Stomach (tissue), 19 donors: ENCODE measurements at places on chromosomes 6 and 20. TPM values are rescaled to one million over a fixed set of nuclear protein-coding genes. Genes with fewer than 3 reads are reported as not detected.

GRCh38 chr6:110537208-110538123, 61.1 kb upstream of the SLC22A16 start:
- peaks cover 22% of the 10 kb centered on the region for H3K4me1 ChIP-seq
- DNase-seq = peak; percentile 50
- no peaks in the 10 kb centered on the region for H3K36me3 ChIP-seq

DNA sequence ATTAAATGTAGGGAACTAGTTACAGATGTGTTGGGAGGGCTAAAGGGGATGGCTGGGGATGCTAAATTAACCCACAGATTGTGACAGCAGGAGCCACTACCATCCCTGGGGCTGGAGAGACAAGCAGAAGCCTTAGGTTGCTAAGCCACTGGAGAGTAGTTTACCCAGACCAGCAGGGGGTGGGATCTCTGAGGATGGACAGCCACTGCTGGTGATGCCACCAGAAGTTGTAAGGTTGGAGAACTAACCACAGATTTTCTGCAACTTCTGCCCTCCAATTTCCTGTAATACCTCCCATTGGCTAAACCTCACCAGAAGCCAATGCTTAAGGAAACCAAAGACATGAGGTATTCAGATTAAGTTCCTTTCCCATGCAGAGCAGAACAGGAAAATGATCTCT, 139.6 kb upstream of the NOX3 start:
- DNase-seq = no peak
- no peaks in the 10 kb centered on the region for H3K27me3 ChIP-seq
- no peaks in the 10 kb centered on the region for H3K36me3 ChIP-seq
- no peaks in the 10 kb centered on the region for H3K4me1 ChIP-seq

DNA sequence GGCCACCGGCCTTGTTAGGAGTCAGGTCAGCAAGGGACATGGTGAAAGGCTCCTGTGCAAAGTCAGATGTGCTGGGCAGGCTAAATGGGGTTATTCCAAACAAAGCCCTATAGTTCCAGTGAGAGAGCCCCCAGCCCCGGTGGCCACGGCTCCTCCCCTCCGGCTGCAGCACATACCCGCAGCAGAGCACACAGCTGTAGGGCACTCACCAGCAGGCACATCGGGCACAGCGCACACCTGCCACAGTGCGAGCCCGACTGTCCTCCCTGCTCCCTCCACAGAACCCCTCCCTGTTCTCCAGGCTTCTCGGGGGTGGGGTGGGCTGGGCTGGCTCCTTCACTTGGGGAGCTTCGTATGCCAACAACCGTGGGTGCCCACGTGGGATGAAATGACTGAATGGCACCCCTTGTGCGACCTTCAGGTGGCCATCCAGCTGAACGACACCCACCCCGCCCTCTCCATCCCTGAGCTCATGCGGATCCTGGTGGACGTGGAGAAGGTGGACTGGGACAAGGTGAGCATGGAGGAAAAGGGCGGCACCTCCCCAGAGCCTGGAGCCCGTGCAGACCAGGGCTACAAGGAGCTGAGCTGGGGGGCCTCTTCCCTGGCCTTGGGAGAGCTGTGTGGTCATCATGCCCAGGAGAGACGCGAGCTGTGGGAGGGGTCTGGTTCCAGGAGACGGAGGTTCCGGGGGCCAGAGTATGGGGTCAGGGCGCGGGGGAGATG, 30.9 kb downstream of the PYGB start:
- H3K36me3 ChIP-seq = peaks cover 100% of the 10 kb centered on the region
- H3K4me3 ChIP-seq = no peak overlapping the region
- H3K4me1 ChIP-seq = no peaks in the 10 kb centered on the region
- H3K27me3 ChIP-seq = no peaks in the 10 kb centered on the region
- H3K27ac ChIP-seq = no peak overlapping the region

SIRPB1 gene
- polyA plus RNA-seq = 0.18 TPM

GRCh38 chr6:11938285-11938890, 73.7 kb upstream of the HIVEP1 start:
- no peak overlapping the region for H3K4me3 ChIP-seq
- peak; percentile 51 for DNase-seq
- H3K27me3 ChIP-seq = no peaks in the 10 kb centered on the region

DNA sequence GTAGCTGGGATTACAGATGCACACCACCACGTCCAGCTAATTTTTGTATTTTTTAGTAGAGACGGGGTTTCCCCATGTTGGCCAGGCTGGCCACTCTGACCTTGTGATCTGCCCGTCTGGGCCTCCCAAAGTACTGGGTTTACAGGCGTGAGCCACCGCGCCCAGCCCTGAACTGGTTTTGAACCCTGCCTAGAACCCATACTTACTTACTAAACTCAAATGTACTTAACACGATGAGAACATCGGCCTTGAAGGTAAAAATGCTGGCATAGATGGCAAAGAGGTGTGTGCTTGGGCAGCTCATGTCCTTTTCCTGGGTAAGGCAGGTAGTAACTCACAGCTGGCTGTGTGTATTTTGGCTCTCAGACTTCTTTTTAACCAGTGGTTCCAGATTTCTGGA, 3.2 kb upstream of the ARMC12 start:
- no peaks in the 10 kb centered on the region for H3K36me3 ChIP-seq
- no peak overlapping the region for H3K4me3 ChIP-seq
- peak; percentile 42 for DNase-seq
- H3K27ac ChIP-seq = peak overlapping the region; percentile 100
- H3K27me3 ChIP-seq = no peaks in the 10 kb centered on the region

EPB41L1 gene
- polyA plus RNA-seq = 36.0 TPM

GRCh38 chr20:57680934-57681914, 28.6 kb downstream of the PMEPA1 start:
- no peaks in the 10 kb centered on the region for H3K27me3 ChIP-seq
- H3K4me3 ChIP-seq = no peak overlapping the region
- H3K36me3 ChIP-seq = no peaks in the 10 kb centered on the region
- no peaks in the 10 kb centered on the region for H3K4me1 ChIP-seq
- H3K27ac ChIP-seq = no peak overlapping the region

DNA sequence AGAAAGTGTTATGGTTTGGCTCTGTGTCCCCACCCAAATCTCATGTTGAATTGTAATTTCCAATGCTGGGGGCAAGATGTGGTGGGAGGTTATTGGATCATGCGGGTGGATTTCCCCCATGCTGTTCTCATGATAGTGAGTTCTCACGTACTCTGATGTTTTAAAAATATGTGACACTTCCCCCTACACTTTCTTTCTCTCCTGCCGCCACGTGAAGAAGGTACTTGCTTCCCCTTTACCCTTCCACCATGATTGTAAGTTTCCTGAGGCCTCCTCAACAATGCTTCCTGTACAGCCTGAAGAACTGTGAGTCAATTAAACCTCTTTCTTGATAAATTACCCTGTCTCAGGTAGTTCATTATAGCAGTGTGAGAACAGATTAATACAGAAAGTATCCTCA, 150.8 kb downstream of the TMEM200A start:
- H3K4me3 ChIP-seq = no peak overlapping the region
- no peaks in the 10 kb centered on the region for H3K4me1 ChIP-seq
- no peak for DNase-seq
- no peaks in the 10 kb centered on the region for H3K27me3 ChIP-seq

GRCh38 chr20:61950641-61951071, 115.0 kb downstream of the TAF4 start:
- no peak overlapping the region for H3K27ac ChIP-seq
- peaks cover 16% of the 10 kb centered on the region for H3K27me3 ChIP-seq
- H3K4me3 ChIP-seq = no peak overlapping the region
- no peak for DNase-seq

SLC26A8 gene
- 0.12 TPM for polyA plus RNA-seq

- peaks cover 51% of the 10 kb centered on the region for H3K27me3 ChIP-seq
- peaks cover 11% of the 10 kb centered on the region for H3K4me1 ChIP-seq
- H3K27ac ChIP-seq = peak overlapping the region; percentile 49
- peak; percentile 85 for DNase-seq
Observed at GRCh38 chr6:36334832-36335459, 1.7 kb downstream of the BNIP5 start.

OR12D1 gene
- not detected for polyA plus RNA-seq

GRCh38 chr6:112014483-112014882, 39.4 kb upstream of the CCN6 start:
- H3K36me3 ChIP-seq = no peaks in the 10 kb centered on the region
- H3K4me1 ChIP-seq = peaks cover 14% of the 10 kb centered on the region
- H3K4me3 ChIP-seq = no peak overlapping the region

- H3K36me3 ChIP-seq = peaks cover 3% of the 10 kb centered on the region
- no peaks in the 10 kb centered on the region for H3K27me3 ChIP-seq
- H3K4me3 ChIP-seq = no peak overlapping the region
- no peak for DNase-seq
Observed at GRCh38 chr6:170365593-170365992, 59.0 kb downstream of the FAM120B start.

GRCh38 chr20:57794600-57795341, 85.0 kb upstream of the PMEPA1 start:
- H3K36me3 ChIP-seq = no peaks in the 10 kb centered on the region
- no peaks in the 10 kb centered on the region for H3K4me1 ChIP-seq
- H3K27me3 ChIP-seq = no peaks in the 10 kb centered on the region
- no peak overlapping the region for H3K27ac ChIP-seq
